ENCODE measurements at places on chromosomes 1 and 21.

DNA sequence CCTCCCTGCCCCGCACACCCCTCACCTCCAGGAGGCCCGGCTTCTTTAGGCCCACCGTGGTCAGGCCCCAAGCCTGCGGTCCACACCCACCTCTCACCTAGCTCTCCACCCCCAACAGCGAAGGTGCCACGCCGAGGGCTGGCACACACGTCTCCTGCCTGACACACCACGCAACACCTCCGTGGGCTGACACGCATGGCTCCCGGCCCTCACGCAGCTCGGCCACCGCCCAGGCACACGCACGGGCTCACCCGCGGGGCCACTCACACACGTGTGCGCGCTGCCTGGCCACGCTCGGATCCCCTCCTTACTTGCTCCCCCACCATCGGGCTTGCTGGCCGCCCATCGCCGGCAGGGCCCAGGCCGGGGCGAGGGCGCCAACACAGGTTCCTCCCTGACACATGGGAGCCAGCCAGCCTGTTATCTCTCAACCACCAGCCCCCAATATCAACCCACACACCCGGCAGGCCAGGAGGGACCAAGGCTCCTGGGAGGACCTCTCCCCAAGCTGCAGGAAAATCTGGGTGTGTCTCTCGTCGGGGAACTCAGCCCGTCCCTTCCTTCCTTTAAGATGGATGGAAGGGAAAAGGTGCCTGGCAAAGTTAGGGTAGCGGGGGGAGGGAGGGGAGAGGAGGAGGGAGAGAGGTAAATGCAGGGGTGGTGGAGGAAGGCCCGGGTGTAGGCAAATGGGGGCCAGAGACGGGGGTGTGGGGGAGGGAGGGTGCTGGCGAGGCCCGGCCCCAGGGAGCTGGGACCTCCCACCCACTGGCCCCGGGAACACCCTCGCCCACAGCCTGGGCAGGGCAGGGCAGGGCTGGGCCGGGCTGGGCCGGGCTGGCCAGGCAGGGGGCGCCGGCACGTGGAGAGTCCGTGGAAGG is 546 bp downstream of the ELOVL1 start:
- DNase-seq: no peak

GRCh38 chr1:101065575-101065974 is 40.0 kb upstream of the DPH5 start:
- DNase-seq: no peak

- no peak for DNase-seq
These were observed 132.4 kb downstream of the PROX1 start for GRCh38 chr1:214120191-214120590.

DNA sequence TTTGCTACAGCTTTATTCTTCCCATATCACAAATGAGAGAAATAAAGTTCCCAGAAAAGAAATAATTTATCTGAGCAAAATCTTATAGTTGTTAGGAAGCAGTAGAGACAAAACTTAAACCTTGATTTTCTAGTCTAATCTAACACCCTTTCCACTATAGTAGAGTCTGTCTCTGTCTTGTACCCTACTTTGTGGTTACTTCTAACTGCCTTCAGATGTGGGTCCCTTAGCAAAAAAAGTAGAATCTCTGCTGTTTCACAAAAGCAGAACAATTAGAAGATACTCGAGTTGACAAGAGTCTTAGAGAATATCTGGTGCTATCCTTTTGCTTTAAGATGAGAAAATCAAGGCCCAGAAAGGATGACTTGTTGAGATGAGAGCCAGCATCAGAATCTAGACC is 48.1 kb upstream of the FGGY start:
- no peak for DNase-seq

DNA sequence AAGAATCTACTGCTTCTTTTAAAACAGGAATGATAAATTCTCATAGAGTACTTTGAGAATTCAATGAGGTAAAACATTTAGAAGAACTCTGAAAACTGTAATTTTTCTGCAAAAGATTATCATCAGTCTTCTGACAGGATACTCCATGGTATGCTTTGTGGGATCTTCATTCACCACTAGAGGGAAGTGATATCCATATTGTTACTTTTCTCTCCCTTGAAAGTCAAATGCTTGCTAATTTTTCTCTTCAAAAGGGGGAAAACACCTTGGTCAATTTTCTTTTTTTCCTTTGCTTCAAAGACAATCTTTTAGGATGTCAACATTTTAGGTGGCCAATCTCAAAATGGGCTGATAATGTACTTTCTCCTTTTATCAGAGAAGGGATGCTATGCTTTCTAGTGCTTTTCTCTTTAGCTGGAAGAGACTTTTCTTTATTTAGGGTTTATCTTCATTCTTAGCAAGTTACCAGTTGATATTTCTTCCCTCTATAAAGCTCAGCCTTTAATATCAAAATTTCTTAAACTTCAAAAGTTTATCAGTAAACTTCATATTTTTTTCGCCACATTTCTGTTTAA is 95.5 kb downstream of the NEGR1 start:
- no peak for DNase-seq

DNA sequence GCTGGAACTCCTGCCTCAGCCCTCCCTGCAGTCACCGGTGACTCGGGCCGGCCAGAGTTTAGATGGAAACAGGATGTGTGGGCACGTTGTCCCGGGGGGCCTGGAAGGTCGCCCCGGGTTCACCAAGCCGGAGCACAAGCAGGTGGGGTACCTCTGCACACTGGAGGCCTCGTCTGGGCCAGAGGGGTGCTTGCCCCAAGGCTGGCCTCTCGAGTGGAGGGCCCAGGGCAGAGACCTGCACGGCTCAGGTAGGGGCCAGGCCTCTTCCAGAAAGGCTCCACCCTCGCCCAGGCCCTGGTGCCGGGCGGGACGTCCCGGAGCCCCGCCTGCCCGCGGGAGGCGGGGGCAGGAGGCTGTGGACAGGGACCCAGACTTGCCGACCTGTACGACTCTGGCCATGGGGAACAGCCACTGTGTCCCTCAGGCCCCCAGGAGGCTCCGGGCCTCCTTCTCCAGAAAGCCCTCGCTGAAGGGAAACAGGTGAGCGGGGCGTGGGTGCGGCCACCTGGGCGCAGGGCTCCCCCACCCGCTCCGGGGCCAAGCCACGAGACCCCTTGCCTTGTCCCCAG is at the start of gene PLEKHN1:
TSS of gene PLEKHN1 (plus strand) at position 348 of the 569 bp plus-strand sequence. CDS start at position 398, 50 bp downstream.
- DNase-seq: no peak

DNA sequence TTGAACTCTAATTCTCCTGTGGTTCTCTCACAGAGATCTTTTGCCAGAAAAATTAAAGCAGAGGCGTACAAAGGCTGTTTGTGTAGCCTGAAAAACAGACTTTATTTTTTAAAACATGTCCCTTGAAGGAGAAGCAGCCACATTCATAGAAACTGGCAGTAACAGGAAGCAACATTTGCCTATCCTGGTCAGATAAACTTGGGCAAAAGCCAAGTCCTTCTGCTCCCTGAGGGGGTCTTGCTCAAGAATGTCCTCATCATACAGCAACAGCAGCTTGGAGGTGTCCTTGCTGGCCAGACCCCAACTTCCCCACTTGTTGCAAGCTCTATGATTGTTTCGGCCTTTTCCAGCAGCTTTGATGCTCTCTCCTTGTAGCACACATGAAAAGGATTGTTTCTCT is 36.3 kb downstream of the MSTO1 start:
- no peak for DNase-seq

- DNase-seq: no peak
These were observed 150.7 kb downstream of the PBX1 start for GRCh38 chr1:164709541-164710278.

DNA sequence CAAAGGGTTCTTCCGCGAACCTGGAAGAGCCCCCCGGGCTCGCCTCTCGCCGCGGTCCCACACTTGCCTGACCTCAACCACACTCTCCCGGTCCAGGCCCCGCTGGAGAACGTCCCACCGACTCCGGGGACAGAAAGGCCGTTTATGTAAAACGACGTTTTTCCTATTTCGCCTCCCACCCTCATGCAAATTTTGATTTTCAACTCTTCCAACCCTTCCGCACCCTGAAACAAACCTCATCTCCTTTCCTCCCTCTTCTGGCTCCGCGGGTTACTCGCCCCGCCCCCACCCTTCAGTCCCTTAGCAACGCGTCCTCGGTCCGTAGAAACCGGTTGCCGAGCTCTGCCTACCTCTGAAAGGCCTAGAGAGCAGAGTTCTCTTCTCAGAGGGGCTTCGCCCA is at the start of gene C1orf141:
TSS of gene C1orf141 (minus strand) at position 276 of the 400 bp plus-strand sequence. CDS start 7,730 bp downstream, outside the sequence.
- DNase-seq: no peak

DNA sequence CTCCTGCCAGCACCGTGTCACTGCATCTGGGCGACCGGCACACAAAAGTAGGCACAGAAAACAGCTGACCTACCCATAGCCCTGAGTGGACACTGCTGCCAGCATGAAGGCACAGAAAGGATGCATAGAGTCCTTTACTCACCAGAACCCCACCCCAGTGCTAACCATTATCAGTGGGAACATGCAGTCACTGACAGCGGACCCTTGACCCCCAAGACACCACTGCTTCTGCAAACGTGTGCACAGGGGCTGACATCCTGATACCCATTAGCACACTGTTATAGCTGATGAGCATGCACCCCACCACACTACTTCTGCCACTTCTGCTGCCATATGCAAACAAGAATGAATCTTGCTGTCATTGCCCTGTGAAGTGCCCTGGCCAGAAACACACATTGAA is 953.0 kb upstream of the NCAM2 start:
- DNase-seq: no peak

- DNase-seq: no peak
These were observed 26.0 kb upstream of the RNF11 start for GRCh38 chr1:51210055-51210454.

DNA sequence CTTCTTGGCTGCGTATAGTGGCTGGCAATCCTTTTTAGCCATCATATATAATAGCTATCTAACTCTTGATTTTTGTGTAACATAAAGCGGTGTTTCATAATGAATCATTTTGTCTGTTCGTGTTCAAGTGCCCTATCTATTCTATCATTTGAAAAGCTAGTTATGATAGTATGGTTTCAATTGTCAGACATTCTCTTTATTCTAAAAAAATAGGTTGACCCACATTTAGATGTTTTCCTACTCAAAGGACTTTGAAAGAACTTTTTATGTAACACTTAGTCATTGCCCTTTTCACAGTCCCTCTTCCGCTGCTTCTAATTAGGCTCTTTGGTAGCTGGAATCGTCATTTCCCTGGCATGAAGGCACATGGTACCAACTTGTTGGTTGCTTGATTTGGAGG is 272.2 kb upstream of the B3GALT2 start:
- no peak for DNase-seq

All from NCI-H1417 (cell line).